Fibroblast of upper back skin (primary cell): ENCODE measurements at places on chromosomes 1 and 21.

DNA sequence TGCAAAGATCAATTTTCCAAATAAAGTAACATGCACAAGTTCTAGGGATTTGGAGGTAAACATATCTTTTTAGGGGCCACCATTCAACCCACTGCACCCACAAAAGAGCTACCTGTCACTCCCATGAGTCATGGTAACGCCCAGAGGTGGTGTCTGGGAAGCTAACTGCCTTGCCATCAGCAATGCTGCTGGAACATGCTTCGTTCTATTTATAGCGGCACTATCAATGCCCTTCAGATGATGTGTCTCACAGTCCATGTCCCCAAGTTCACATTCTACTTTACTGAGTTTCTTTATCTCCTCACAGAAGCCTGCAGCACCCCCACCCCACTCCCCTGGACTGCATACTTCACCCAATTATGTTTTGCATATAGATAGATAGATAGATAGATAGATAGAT lies 95.4 kb downstream of the LPAR3 start:
- no peak for DNase-seq

DNA sequence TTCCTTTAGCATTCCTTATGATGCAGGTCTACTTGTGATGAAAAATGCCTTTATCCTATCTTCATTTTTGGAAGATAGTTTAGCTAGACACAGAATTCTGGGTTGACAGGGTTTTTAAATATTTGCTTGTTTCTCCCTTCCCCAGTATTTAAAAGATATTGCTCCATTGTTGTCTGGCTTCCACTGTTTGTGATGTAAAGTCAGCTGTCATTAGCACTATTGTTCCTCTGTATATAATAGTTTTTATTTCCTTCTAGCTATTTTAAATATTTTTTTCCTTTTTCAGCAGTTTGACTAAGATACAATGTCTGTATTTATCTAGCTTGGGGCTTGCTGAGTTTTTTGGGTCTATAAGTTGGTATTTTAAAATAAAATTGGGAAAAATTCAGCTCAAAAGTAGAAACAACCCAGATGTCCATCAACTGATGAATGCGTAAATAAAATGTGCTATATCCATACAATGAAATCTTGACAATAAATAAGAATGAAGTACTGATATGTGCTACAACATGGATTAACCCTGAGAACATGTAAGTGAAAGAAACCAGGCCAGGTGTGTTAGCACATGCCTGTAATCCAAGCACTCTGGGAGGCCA lies 11.2 kb downstream of the IFT25 start:
- DNase-seq: no peak

GRCh38 chr1:209490013-209490412 lies 93.5 kb upstream of the CAMK1G start:
- peak; percentile 35 for DNase-seq

DNA sequence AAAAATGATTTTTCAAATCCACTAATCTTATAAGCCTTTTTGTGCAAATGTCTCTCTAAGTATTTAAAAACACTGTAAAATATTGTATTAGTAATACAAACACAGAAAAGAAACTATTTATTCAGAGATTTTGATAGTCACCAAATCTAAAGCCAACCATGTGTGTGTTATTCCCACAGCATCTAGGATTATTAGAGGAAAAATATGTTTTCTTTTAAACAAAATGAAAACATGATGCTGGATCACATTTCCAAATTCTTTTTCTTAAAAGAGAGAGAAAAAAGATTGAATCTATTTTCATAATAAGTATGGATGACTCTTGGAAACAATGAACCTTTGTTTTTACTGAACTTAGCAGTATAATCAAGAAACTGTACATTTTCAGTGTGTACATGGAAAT lies 25.3 kb downstream of the COLGALT2 start:
- DNase-seq: no peak

GRCh38 chr21:46007492-46007868 lies 25.9 kb downstream of the COL6A1 start:
- no peak for DNase-seq

- no peak for DNase-seq
These were observed 131.6 kb downstream of the PTGER3 start for GRCh38 chr1:70916034-70916427.

DNA sequence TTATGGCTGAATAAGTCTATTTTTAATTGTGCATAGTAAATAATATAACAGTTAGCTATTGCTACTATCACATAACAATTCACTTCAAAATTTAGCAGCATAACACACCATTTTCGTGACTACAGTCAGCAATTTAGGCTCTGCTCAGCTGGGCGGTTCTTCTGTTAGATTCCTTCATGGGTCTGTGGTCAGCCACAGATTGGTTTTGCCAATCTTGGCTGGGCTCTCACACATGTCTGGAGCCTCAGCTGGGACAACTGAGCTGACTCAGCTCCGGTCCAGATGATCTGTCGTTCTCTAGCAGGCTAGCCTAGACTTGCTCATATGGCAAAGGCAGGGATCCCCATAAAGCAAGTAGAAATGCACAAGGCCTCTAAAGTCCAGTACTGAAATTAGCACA lies 15.1 kb upstream of the CDC42BPA start:
- DNase-seq: no peak

DNA sequence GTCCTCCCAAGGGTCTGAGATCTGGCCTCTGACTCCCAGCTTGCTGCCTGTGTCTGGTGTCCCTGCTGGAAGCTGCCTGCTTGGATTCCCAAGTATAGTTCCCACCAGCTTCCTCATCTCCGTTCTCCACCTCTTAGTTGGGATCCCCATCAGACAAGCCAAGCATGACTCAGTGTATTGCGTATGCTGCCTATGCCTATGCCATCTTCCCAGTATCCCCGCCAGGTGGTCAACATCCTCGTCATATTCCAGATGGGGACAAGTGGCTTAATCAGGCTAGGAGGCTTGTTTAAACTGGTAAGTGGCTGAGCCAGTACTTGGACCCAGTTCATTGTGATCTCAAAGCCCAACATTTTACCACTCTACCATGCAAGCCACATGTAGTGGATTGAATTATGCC lies 204.4 kb downstream of the GRIK3 start:
- no peak for DNase-seq

GRCh38 chr1:8742022-8742924 lies 75.2 kb downstream of the RERE start:
- DNase-seq: no peak

- DNase-seq: peak; percentile 39
These were observed 790.4 kb downstream of the NCAM2 start for GRCh38 chr21:21788591-21788990.

- DNase-seq: peak; percentile 99
These were observed 444.8 kb downstream of the KIF26B start for GRCh38 chr1:245599371-245600174.

DNA sequence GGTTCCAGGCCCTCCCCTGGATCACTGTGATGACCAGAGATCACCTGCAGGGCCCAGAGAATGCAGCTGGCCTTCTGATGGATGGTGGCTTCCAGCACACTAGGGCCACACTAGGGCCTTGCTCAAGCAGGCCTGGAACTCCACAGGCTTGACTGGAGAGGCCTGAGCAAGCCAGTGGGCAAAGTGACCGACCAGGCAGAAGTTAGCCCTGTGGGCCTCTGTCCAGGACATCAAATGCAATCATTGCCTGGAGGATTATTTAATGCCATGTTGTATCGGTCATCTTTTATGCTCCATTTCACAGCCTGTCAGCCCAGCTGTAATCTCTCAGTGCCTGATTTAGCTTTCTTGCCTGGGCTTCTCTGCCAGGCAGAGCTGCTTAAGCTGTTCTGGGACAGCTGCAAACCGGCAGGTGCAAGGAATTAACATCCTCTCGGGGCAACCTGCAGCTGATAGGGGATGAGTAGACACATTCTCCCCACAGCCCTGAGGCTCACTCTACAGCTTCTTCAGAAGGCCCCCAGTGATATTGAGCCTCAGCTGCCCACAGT lies 17.7 kb downstream of the NENF start:
- DNase-seq: no peak

GRCh38 chr1:198497326-198498102 lies 43.0 kb downstream of the ATP6V1G3 start:
- DNase-seq: peak; percentile 75

DNA sequence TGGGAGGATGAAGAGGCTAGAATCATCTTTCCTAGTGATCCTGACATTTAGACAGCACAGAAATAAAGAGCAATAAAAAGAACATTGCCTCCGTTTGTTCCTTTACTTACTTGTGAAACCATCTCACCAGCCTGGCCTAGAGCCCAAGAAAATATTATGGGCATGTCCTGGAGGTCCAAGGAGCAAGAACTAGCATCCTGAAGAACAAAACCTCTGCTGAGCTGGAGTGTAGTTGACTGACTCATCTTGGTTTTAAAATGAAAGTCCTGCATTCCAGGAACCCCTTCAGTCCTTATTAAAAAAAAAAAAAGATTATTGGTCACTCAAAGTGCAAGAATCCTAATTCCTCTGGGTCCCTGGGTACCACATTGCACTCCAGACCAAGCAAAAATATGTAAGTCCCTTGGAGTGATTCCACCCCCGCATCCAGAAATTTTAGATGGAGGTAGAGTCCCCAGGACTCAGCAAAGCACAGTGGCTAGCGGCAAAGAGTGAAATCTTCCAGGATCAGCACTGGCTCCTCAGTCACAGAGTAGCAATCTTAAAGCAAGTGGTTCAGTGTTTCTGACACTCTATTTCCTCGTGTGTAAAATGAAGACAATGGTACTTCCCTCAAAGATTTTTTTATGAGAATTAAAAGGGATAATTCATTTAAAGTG lies 7.0 kb downstream of the SMCP start:
- DNase-seq: peak; percentile 68

GRCh38 chr1:115251340-115251748 lies 86.7 kb downstream of the NGF start:
- peak; percentile 87 for DNase-seq

DNA sequence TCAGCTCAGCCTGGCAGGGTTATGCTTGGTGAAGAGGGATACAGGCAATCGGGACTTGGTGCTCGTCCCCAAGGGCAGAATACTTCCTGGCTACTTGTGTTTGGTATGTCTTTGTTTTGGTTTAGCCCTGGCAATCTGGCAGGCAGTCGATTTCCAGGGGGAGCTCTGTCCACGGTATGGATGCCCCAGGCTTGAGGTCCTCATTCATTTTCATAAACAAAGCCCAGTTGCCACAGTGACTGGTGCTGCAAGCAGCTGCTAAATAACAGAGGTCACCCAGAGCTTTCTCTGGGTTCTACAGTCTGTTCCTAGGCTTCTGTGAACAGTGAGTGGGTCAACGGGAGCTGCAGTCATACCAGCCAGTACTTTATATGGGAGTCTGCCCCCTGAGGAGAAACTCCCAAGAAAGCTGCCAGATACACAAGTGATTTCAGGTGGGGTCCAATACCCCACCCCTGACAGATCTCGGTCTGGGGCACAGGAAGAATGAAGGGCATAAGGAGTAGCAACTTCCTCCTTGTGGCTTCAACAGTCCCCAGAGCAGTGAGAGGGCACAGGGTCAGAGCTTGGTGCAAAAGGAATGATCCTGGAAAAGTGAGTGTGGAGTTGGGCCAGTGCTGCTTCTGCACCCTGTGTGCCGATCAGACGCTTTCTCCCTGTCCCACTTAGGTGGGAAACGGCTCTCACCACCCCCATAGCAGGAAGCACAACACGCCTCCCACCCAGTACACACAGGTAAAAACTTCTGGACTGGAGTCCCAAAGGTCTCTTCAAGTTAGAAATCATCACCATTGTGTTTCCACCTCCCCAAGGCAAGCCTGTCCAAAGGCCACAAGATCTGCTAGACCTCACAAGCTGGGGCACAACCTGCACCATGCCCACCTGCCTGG lies 55.5 kb downstream of the TGFBR3 start:
- DNase-seq: peak; percentile 42

GRCh38 chr1:52674497-52675384 lies 23.4 kb downstream of the COA7 start:
- DNase-seq: peak; percentile 71

GRCh38 chr1:20137055-20137454 lies 2.1 kb upstream of the PLA2G2F start:
- no peak for DNase-seq

- DNase-seq: no peak
These were observed 420.6 kb upstream of the DAB1 start for GRCh38 chr1:57844382-57844980.
